ENCODE measurements at places on chromosomes 1 and 21. TPM values are rescaled to one million over a fixed set of nuclear protein-coding genes. Genes with fewer than 3 reads are reported as not detected.
A peak's percentile ranks its signal among the peaks of the same experiment; 100 is the strongest.

DNA sequence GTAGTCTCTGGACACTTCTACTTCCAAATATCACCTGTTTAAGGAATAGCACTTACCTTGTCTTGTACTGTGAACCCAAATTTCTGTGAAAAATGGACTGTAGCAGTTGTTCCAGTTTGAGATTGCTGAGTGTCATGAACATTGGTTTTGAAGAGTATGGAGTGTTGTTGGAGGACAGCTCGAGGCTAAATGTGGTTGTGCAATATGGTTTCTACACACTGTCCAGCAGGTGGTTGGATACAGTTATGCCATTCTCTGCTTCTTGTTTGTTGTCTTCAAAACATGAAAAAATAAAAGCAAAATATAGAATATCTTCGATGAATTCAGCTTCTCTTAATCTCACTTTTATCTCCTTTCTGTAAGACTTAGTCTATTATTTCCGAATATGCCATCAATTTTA lies 67.1 kb downstream of the DDR2 start:
- DNase-seq, result no peak

DNA sequence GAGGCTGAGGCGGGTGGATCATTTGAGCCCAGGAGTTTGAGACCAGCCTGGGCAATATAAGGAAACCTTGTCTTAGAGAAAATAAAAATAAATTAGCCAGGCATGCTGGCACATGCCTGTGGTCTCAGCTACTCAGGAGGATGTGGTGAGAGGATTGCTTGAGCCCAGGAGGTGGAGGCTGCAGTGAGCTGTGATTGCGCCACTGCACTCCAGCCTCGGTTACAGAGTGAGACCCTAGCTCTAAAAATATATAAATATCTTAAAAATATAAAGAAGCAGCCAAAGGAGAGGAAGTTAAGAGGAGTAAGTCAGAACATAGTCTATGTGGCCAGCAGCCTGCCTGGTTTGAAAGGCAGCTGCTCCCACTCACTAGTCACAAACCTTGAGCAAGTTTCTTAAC lies 4.5 kb upstream of the IL10RB start:
- no peak for DNase-seq

The TINAGL1 gene
- not detected for total RNA-seq

DNA sequence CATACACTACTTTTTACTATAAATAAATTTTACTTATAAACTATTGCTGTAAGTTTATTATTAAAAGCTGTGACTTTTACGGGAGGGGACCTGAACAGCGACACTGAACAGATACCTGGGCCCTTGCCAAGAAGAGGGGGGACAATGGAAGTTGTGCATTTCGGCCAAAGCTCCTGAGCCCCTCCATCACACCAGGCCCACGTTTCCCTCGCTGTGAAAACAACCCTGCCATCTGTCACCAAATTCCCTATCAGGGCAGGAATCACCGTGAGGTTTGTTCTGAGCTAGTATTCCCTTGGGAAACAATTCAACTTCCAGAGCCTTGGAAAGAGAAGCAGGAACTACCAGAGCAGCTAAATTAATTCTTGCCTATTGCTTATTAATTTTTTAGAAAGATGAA lies 37.0 kb downstream of the VTCN1 start:
- no peak for DNase-seq

DNA sequence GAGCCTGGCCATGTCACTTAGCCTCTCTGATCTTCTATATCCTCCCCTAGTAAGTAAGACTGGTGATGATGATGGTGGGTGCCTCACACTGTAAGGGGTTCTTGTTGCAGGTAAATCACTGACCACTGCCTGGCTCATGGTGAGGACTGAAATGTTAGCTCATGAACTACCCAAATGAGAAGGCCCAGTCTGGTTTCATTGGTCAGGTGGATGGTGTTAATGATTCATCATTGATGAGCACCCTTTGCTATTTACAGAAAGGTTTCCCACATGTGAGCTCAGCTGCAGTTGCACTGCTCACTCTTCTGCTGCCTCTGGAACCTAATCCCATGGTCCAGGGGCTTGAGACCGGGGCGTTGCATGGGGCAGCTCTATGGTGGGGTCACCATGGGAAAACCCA lies 417.7 kb downstream of the PRDM2 start:
- no peak for DNase-seq

DNA sequence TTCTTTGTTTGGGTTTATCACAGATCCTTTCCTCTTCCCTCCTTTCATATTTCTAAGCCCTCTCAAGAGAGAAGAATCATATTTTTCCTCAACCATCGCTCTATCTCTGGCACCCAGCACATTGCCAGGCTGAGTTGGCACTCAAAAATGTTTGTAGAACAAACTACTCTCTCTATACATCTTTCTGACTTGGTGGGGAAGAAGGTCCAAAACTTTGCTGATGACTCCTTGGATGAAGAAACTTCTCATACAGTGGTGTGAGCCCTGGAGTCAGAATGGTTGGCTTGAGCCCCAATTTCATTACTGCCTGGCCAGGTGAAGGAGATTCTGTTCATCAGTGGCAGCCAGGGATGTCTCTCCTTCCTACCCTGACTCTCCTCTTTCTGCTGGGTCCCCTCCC lies 11.9 kb downstream of the ALX3 start:
- no peak for DNase-seq

The CA6 gene
- not detected for total RNA-seq

- DNase-seq, result peak; percentile 34
Observed at GRCh38 chr1:24929398-24930259, 447 bp downstream of the RUNX3 start.

DNA sequence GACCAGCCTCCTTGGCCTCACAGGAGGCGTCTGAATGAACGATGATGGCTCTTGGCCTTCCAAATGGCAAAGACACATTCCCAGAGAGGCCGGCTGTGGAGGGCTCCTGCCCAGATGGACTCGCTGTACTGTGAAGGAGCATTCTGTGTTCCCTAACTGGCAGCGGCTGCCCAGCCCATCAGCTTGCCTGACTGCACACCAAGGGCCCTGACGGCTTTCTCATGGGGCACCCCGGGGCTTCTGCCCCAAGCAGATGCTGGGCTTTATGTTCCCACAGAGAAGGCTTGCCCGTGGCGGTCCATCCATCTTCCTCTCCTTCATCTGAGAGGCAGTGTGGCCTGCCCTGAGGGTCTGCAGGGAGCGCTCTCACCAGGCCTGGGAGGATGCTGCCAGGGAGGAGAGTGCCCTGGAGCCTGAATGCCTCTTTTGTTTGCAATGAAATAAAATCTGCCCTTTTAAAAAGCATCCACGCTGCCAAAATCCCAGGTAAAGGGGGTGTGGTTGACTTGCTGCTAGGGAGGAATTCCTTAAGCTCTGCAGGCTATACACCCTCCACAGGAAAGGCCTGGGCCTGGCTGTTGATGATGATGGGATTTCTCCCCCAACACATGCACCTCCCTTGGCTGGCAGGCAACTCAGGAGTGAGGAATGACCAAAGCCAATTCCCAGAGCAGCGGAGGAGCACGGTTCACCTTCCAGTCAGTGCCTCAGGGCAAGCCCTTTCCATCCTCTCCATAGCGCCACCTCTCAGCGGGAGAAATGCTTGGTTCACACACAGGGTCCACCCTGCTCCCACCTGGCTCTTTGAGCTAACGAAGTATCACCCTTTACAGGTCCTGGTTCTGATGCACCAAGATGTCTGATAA lies 84.6 kb upstream of the SSX2IP start:
- no peak for DNase-seq

DNA sequence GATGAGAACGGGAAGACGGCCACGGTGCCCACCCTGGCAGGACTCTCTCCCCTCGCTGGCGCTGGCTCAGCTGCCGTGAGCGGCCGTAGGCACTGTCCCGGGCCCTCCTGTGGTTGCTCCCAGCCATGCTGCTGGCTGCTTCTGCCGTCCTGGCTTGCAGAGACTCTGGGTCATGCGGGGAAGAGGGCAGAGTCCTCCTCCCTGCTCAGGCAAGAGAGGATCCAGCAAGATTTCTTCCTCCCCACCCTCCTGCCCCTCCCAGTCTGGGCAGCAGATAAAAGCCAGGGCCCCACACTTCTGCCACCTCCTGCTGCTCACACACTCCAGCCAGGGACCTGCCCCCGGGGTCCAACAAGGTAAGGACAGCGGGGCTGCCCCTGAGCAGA lies 60.1 kb downstream of the AGPAT3 start:
- no peak for DNase-seq

GRCh38 chr1:215526147-215526845 lies 40.8 kb upstream of the KCTD3 start:
- peak; percentile 66 for DNase-seq

DNA sequence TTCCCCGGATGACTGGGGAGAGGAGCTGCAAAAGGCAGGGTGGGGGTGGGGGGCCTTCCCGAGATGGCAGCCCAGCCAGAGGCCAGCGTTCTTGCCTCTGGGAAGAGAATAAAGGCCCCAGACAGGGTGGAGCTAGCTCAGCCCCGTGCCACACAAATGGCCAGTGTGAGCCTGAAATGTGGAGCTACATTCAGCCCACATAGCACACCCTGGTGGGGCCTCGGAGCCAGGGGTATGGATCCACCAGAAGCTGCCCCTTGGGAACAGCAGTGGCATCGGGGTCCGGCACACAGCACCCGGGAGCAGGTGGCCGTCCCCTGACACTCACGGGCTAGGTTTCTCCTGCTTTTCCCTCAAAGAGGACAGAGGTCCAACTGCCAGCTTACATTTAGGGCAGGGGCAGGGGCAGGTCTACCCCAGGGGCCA lies 93.9 kb downstream of the PDE9A start:
- no peak for DNase-seq

DNA sequence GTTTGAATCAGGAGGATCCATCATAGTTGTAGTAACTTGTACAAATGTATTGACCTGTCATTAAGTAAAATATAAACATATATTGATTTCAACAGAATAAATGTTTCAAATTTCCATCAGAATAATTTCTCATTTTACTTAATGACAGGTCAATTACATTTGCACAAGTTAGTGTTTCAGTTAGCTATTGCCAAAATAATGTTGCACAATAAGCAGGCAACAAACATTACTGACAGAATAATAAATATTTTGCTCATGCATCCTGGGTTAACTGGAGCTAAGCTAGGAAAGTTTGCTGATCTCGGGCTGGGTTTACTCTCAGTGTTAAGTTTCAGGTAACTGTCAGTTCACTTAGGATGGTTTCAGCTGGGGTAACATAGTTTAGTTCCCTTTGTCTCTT lies 822.4 kb downstream of the KCNT2 start:
- DNase-seq, result no peak

The HSD3B1 gene
- total RNA-seq, result not detected

DNA sequence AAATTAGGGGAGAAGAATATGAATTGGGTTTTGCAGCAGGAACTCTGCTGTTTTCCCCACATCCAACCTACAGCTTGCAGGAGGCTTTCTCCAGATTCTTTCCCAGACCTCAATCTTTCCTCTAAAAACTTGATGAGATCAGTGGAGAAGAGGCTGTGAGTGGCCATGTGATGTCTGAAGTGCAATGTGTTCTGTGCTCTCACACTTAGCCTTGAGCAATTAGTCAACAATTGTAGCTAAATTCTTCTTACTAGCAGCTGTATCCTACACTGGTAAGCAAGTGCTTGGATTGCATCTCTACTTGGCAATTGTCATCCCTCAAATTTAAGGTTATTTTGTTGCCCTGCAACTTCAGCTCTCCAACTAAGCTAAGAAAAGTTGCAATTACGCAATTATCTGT lies 807.3 kb upstream of the RGS18 start:
- DNase-seq, result no peak

The VASH2 gene
- total RNA-seq, result 0.17 TPM

- DNase-seq, result no peak
Observed at GRCh38 chr1:216777148-216777547, 53.9 kb upstream of the ESRRG start.

DNA sequence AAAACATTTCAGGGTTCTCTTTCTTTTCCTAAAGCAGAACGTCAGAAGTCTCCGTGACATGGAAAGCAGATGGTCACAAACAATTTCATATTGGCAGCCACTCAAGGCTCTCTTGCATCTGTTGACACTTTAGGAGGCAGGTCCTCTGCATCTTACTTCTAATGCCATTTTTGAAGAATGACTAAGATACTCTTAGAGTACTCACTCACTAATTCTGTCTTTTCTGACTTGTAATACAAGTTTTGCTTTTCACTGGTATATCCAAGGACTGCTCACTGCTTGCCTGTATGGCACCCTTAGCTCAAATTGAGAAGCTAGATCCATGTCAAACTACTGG lies 68.3 kb downstream of the PRRX1 start:
- no peak for DNase-seq

DNA sequence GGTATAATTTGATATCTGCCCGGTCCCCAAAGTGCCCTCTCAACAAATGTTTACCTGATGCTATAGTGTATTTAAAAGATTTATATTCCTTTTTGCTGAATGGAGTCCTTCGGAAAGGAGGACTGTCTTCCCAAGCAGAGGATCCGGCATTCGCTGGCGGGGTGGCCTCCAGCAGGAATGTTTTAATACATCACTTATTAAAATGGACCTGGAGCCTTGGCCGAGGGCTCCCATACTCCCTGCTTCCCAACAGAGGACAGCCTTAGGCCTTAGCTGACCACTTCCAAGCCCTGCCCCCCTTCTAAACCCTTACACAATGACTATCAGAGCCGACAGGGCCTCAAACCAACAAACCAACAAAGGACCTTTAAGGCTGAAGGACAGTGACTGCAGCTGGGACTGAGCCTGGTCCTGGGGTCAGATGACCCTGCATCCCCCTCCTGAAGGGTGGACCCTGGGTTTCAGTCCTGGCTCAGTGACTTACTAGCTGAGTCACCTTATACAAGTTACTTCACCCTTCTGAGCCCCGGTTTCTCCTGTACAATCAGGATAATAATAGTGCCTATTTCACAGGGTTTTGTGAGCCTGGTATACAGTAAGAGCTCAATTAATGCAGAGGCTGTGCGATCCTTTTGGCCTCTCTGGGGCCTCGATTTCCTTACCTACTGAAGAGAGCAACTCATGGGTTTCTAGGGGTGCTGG lies 5.6 kb downstream of the CAMK2N1 start:
- DNase-seq, result no peak

The KCNAB2 gene
- total RNA-seq, result 147 TPM

The SV2A gene
- 2.5 TPM for total RNA-seq

- no peak for DNase-seq
Observed at GRCh38 chr1:186289943-186290545, 85.0 kb downstream of the TPR start.

The HSD11B1 gene
- 0.33 TPM for total RNA-seq

The OR2W3 gene
- total RNA-seq, result 1.3 TPM

- DNase-seq, result no peak
Observed at GRCh38 chr1:179774566-179774965, 31.5 kb downstream of the FAM163A start.

GRCh38 chr1:168585191-168585590 lies 8.8 kb downstream of the XCL1 start:
- no peak for DNase-seq

The HSPG2 gene
- 10.8 TPM for total RNA-seq
